Activated T-helper 1 cell treated with anti-CD3 and anti-CD28 coated beads, Interleukin-12 subunit alpha, Interleukin-12 subunit beta, Interleukin-2, Interleukin-4 antibody, amounts not matched to agents 30 ng/mL and 10 ng/mL and 1 ng/mL, durations not matched to agents 14 hours and 24 hours and 36 hours (primary cell): ENCODE measurements at places on chromosomes 12 and 14.

GRCh38 chr14:78398216-78398615 is 228.0 kb downstream of the NRXN3 start:
- H3K36me3 ChIP-seq, result no peaks in the 10 kb centered on the region
- H3K4me1 ChIP-seq, result no peaks in the 10 kb centered on the region
- H3K27me3 ChIP-seq, result no peaks in the 10 kb centered on the region
- no peak overlapping the region for H3K4me3 ChIP-seq
- H3K27ac ChIP-seq, result no peak overlapping the region

DNA sequence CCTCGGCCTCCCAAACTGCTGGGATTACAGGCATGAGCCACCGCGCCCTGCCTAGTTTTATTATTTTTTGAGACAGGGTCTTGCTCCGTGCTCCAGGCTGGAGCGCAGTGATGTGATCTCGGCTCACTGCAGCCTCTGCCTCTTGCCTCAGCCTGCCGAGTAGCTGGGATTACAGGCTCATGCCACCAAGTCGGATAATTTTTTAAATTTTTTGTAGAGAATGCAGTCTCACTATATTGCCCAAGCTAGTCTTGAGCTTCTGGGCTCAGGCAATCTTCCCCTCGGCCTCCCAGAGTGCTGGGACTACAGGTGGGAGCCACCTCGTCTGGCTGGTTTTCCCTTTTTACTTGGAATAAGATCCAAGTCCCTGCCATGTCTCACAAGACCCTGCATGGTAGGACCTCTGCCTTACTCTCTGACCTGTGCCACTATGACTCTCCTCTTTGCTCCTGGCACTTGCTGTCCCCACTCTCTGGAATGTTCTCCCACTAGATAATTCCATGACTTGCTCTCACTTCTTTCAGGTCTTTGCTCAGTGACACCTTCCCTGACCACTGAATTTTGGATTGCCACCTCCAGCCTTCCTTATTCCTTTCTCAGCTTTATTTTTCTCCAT is 7.7 kb upstream of the RARG start:
- H3K4me3 ChIP-seq, result no peak overlapping the region
- peaks cover 33% of the 10 kb centered on the region for H3K4me1 ChIP-seq
- H3K27me3 ChIP-seq, result peaks cover 26% of the 10 kb centered on the region
- DNase-seq, result no peak
- H3K36me3 ChIP-seq, result no peaks in the 10 kb centered on the region
- no peak overlapping the region for H3K27ac ChIP-seq

DNA sequence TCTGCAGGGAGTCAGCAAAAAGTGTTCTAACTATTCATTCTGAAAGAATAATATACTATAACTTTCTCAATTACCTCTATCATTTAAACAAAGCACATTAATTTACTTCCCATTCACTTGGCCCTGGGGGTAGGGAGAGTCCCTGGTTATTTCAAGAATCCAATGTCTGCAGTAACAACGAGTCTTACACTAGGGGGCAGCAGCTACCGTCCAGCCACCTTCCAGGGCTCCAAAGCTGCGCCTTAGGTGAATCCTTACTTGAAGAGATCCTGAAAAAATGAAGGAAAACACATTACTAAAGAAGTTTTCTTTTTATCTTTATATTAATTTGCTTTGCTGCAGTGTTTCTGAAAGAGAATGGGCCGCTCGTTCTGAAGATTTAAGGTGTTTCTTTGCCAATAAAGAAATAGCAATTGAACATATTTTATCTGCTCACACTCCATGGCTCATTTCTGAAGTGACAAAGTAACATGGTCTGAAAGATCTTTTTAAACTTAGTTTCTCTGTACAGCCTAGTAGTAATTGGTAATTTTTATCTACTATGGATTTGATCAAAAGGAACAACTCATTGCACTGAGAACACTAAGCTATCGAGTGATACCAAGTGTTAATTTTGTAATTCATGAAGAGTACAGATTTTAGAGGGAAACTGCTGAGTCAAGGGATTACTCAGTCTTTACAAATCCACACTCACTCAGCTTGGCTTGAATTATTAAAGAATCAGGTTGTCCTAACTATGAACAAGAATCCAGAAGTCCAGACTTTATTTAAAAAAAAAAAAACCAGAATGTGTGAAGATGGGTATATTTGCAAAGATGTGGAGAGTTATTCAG is 27.6 kb downstream of the BHLHE41 start:
- no peaks in the 10 kb centered on the region for H3K4me1 ChIP-seq
- peak; percentile 14 for DNase-seq
- H3K36me3 ChIP-seq, result no peaks in the 10 kb centered on the region

DNA sequence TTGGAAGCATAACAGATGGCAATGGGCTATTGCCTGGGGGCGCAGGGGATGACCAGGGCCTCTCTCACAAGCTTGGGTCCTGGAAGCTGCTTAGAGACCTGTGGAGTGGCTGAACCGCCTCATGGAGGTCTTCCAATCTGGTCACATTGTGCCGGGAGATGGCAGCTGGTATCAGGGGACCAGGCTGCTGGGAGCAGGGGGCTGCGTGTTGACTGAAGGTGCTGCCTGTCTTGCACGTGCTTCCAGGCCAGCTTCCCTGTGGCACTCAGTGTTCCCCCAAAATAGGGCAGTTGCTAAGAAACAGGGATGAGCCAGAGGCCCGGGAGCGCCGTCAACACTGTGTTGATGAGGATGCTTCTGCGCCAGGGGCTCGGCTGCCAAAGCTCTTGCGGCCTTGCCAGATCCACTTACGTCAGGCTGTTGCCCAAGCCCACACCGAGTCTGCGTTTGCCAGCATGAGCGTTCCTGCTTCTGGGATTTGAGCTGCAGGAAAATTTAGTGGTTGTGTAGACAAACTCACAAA is 39.8 kb downstream of the ELK3 start:
- H3K36me3 ChIP-seq, result peaks cover 30% of the 10 kb centered on the region
- DNase-seq, result no peak
- H3K27me3 ChIP-seq, result no peaks in the 10 kb centered on the region
- no peak overlapping the region for H3K4me3 ChIP-seq
- peaks cover 41% of the 10 kb centered on the region for H3K4me1 ChIP-seq

GRCh38 chr12:93847517-93848474 is 170.6 kb downstream of the CRADD start:
- peak; percentile 33 for DNase-seq
- H3K27ac ChIP-seq, result peak overlapping the region; percentile 86
- H3K27me3 ChIP-seq, result no peaks in the 10 kb centered on the region
- peaks cover 74% of the 10 kb centered on the region for H3K4me1 ChIP-seq
- peaks cover 20% of the 10 kb centered on the region for H3K36me3 ChIP-seq

DNA sequence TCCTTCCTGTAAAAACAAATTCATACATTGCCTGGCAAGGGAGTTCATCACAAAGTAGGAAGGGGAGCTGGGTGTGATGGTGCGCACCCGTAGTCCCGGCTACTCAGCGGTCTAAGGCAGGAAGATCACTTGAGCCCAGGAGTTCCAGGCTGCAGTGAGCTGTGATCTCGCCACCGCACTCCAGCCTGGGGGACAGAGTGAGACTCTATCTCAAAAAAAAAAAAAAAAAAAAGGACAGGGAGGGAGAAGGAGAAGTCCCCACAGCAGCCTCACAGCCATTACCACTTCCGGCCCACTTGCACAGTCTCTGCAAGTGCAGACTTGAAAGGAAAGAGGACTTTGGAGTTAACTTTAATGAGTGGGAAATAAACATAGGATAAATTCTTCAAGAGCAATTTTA is 121.0 kb downstream of the FBXL14 start:
- H3K27me3 ChIP-seq, result no peaks in the 10 kb centered on the region
- H3K27ac ChIP-seq, result no peak overlapping the region
- H3K36me3 ChIP-seq, result peaks cover 1% of the 10 kb centered on the region
- peaks cover 6% of the 10 kb centered on the region for H3K4me1 ChIP-seq
- DNase-seq, result peak; percentile 28

- H3K27me3 ChIP-seq, result no peaks in the 10 kb centered on the region
- H3K4me3 ChIP-seq, result no peak overlapping the region
- peaks cover 85% of the 10 kb centered on the region for H3K36me3 ChIP-seq
- H3K27ac ChIP-seq, result peak overlapping the region; percentile 80
Measured at GRCh38 chr12:47863467-47863866, 41.3 kb downstream of the VDR start.

GRCh38 chr12:109715310-109716091 is 1.9 kb downstream of the FAM222A start:
- H3K27ac ChIP-seq, result no peak overlapping the region
- peaks cover 67% of the 10 kb centered on the region for H3K27me3 ChIP-seq
- DNase-seq, result no peak
- no peaks in the 10 kb centered on the region for H3K4me1 ChIP-seq

DNA sequence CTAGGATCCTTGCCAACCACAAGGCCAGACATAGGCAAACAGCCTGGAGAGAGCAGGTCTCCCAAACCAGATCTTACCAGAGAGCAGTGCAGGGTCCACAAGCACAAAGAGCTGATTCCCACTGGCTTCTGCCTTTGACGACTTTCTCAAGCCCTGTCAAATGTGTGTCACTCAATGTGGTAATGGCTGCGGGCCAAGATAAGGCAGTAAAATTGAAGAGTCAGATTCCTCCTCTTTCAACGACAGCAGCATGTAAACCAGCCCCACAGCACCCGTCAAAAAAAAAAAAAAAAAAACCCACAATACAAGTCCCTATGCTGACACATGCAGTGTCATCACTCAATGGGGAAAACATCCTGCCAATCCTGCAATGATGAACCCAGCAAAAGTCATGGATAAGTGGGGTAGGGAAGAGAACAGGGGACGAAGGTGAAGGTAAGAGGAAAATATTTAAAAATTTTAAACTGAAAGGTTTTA is at the start of gene STON2:
Gene STON2, minus strand, starts transcription at position 123 of the 477 bp plus-strand sequence. CDS start 1,942 bp downstream, outside the sequence.
- H3K4me3 ChIP-seq, result peak within 1 kb of the TSS; percentile 7
- H3K27me3 ChIP-seq, result peaks cover 2% of the 10 kb centered on the region
- H3K4me1 ChIP-seq, result peaks cover 21% of the 10 kb centered on the region
- DNase-seq, result no peak

GRCh38 chr12:116481726-116482125 is 77.5 kb upstream of the MAP1LC3B2 start:
- no peaks in the 10 kb centered on the region for H3K36me3 ChIP-seq
- DNase-seq, result no peak
- H3K27ac ChIP-seq, result no peak overlapping the region
- peaks cover 4% of the 10 kb centered on the region for H3K27me3 ChIP-seq
- H3K4me3 ChIP-seq, result no peak overlapping the region

GRCh38 chr14:95533822-95534221 is 1.0 kb upstream of the GLRX5 start:
- H3K4me3 ChIP-seq, result peak overlapping the region; percentile 96
- DNase-seq, result no peak
- H3K27me3 ChIP-seq, result no peaks in the 10 kb centered on the region
- H3K36me3 ChIP-seq, result peaks cover 29% of the 10 kb centered on the region
